ENCODE measurements at places on chromosomes 12 and 14.

- no peak for DNase-seq
These were observed 265.6 kb downstream of the TMEM117 start for GRCh38 chr12:44101475-44101874.

DNA sequence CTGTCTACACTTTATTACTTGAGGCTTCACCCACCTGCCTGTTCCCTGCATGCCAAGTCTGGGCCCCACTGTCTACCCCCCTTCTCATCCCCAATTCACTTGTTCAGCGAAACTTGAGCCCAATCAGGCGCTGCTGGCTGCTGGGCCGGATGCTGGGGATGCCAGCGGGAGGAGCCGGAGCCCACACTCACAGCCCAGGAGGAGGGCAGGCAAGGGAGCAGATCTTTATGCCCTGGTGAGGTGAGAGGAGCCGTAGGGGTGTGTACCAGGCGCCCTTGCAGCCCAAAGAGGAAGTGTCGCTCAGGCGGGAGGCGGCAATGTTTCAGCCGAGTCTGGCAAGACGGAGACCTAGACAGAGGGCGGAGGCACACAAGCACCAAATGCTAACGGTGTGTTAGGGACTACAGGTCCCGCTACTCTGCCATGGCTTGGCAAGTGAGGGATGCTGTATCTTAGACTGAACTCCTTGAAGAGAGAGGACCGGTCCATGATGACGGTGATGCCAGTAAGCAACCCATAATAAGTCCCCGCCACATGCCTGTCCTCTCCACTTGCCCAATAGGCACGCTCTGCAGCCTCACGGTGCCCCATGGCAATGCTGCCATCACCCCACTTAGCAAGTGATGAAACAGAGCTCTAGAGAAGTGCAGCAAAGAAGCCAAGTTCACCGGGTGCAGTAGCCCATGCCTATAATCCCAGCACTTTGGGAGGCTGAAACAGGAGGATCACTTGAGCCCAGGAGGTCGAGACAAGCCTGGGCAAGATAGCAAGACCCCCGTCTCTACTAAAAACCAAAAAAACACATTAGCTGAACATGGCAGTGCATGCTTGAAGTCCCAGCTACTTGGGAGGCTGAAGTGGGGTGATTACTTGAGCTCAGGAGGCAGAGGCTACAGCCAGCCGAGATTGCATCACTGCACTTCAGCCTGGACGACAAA lies 41.6 kb downstream of the LRRC74A start:
- peak; percentile 39 for DNase-seq

DNA sequence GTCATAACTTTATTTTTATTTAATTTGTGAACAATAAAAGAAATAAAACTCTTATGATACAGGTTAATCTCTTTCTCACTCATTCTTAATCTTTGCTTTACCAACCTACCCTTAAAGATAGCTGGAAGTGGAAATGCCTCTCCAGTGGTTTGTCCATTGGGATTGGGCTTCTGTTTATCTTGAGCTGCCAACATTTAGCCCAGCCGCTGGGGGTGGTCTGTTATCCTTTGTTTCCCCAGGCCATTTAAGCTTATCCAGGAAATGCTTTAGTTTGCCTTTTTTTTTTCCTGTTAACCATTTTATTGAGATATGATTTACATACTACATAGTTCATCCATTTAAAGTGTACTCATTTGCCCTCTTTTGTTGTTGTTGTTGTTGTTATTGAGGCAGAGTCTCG lies 8.2 kb downstream of the TDG start:
- no peak for DNase-seq

DNA sequence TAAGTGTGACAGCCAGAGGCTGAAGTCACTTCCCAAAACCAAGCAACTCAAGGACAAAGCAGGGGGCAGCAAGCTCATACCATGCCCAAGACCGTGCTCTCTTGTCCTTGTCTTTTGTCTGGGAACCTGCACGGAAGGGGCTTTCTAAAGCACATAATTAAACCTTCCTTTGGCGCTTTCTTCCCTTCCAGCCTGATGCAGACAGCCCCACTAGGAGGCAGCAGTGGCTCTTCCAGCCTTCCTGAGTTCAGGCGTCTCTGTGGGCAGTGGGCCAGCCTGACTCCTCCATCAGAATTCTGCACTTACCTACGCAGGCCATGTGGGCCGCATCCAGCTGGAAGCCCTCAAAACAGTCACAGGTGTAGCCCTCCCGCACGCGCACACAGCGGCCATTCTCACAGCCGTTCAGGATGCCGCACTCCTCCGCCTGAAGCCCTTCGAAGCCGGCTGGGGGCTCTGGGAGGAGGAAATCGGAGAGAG lies 7.6 kb downstream of the ISCA2 start:
- DNase-seq: peak; percentile 82

- no peak for DNase-seq
These were observed 311.6 kb upstream of the DIO2 start for GRCh38 chr14:80522936-80523335.

- no peak for DNase-seq
These were observed 55.4 kb downstream of the OTX2 start for GRCh38 chr14:56754921-56755320.

- DNase-seq: no peak
These were observed 20.8 kb upstream of the FBLN5 start for GRCh38 chr14:91968280-91968679.

DNA sequence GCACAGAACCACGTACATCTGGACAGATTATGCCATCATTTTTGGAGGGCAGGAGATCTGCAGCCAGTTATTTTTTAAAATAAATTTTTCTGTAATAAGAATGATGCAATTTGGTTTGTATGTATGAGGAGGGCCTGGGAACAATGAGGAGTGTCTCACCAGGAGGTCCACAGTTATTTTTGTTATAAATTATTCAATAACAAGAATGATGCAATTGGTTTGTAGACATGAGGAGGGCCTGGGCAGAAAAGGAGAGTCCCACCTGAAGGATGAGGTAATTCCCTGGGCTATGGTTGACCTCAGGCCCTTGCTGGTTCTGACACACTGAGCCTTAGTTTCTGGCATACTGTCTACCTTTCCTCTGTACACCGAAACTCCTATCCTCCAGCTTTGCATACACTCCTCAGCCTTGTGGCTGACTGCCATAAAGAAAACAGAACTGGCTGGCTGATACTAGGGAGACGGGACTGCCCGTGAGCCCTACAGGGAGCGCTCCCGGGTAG lies 9.0 kb upstream of the DCD start:
- no peak for DNase-seq

DNA sequence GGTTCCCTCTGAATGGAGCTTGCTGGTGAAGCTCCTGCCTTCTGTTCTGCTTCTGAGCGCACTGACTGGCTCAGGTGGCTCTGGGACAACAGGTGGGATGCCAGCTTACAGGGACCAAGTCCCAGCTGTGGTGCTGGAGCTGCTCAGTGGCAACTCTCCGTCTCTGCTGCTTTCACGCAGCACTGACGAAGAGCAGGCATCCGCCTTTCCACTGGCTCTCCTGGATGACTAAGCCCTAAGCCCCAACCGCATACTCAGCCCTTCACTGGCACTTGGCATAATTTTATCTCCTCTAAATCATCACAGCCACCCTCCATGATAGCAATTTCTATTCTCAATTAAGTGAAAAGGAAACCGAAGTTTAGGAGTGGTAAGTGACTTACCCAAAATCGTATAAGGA lies 3.7 kb upstream of the RTL1 start:
- DNase-seq: no peak

DNA sequence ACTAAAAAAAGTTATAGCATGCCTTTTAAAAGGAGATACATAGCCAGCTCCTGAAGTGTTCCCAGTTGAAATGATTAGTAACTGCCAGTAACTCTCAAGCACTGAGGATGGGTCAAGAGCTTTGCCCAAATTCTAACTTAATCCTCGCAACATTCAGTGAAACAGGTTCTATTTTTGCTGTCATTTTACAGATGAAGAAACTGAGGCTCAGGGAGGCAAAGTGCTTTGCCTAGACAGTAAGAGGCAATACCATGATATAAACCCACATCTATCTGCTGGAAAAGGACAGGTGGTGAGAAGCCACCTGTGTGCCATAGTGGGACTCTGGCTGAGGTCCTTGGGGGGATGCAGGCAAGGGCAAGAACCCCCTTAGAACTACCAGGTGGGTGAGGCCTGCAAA lies 8.8 kb downstream of the TESC start:
- no peak for DNase-seq

DNA sequence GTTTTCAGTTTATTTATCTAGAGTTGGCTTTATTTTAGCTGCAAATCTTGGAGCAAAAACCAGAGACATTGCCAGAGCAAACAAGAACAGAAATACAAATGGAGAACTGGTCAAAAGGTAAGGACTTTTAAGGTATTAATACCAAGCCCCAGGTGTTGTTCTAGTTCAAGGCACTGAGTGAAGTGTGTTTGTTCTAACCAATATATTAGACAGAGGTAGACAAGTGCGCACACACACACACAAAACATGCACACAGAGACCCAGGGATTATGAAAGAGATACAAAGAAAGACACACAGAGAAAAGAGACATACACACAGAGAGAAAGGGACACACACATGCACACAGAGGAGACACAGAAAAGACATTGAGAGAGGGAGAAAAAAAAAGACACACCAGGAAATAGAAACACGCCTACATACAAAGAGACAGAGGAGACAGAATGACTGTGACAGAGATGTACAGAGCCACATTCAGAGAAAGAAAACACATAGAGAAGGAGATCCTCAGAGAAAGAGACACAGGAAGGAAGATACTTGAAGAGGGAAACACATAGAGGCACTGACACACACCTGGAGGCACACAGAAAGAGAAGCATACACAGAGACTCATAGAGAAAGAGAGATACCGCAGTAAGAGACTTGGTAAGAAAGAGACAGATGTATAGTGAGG lies 50.2 kb downstream of the MIPOL1 start:
- DNase-seq: no peak

- DNase-seq: no peak
These were observed 95.0 kb downstream of the DUSP6 start for GRCh38 chr12:89257340-89257739.

GRCh38 chr12:111401167-111401605 lies 4.5 kb upstream of the SH2B3 start:
- DNase-seq: no peak

DNA sequence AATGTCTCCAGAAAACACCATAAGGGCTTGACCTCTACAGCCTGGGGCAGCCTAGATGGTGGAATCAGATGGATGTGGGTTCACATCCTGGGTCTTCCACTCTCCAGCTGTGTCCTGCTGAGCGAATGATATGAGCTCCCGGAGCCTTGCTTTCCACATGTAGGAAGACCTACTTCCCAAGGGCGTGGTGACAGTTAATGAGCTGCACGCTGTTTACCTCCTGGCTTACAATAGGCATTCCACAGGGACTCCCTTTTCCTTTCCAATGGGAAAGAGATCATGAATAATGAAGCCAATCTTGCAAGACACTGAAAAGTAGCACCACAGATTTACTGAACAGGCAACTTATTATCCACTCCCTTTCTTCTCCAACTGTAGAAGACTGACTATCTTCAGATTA lies 46.1 kb downstream of the TMTC1 start:
- no peak for DNase-seq

DNA sequence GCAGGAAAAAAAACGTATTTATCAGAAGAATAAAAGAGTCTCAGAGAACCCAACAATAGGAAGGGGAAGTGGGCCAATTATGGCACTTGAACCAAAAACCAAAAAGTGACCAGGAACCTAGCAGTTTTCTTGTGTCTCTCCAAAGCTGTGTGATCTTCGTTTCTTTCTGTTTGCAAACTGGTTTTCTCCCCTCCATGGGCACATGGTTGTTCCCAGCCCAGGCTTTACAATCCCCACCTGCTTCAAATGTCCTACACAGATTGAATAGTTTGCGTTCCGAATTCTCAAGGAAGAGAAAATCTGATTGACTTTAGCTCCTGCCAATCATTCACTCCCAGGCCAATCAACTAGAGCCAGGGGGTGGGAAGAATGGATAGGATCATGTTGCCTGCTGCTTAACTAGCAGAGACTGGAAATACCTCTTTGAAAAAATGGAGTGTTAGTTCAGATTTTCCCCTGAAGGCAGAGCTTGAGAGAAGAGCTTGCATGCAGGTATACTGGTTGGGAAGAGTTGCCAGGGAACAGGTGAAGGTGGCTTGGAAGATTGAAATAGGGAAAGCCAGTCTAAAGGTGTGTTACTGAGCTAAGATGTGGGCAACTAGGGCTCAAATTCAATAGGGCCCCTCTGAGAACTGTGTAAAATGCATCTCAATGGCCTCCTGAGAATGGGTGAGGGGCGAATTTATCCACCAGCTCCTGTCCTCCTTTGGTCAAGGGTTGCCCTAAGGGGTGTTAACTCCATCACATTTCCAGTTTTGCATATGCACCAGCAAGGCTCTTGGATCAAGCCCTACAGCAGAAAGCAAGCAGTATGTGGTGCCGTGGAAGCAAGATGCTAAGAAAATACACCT lies 106.4 kb upstream of the SRRM4 start:
- DNase-seq: peak; percentile 10

DNA sequence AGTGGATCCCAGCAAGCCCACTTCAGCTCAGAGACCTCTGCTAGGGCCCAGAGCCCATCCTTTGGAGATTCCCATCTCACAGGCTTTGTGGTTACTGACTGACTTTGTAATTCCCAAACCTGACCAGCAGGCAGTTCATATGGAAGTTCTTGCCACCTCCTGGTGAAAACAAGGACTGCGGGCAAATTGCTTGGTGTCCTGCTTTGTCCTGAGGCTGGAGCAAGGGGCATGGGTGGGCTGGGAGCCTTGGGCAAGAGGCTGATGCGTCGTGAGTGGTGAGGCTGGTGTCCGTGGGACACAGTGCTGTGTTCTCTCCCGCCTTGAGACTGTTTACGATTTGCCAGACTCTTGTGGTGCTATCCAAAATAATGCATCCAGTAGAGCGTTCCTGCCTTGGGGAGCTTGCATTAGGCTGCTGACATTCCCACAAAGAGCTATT lies 91.0 kb downstream of the LRRC74A start:
- peak; percentile 68 for DNase-seq

DNA sequence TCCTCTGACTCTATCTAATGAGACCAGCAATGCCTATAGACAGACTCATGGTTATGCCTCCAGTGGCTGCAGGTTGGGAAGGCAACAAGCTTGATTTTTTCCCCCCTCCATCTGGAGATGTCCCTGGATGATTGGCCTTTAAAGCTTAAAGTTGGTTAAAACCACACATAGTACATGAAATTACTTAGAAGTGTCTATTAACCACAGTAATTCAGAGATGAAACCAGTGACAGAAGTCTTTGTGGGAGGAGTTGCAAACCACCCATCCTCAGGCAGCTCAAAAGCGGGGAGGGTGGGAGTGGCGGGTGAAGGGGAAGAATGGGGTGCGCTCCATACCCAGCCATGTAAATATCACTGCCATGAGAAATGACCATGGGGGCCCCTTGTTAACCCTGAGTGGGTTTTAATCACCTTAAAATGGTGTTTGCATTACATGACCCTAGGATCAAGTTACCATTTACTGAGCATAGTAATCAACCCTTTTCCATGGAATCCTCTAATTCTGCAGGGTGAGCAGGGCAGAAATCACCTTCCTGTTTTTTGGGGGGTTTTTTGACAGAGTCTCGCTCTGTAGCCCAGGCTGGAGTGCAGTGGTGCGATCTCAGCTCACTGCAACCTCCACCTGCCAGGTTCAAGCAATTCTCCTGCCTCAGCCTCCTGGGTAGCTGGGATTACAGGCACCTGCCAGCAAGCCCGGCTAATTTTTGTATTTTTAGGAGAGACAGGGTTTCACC lies 133.5 kb downstream of the FOXN3 start:
- DNase-seq: no peak
